ENCODE measurements at places on chromosomes 2 and 18.

- DNase-seq = no peak
These were observed 327.7 kb downstream of the TMX3 start for GRCh38 chr18:68387246-68387645.

GRCh38 chr18:30234755-30235154, 807.8 kb downstream of the DSC3 start:
- DNase-seq = no peak

DNA sequence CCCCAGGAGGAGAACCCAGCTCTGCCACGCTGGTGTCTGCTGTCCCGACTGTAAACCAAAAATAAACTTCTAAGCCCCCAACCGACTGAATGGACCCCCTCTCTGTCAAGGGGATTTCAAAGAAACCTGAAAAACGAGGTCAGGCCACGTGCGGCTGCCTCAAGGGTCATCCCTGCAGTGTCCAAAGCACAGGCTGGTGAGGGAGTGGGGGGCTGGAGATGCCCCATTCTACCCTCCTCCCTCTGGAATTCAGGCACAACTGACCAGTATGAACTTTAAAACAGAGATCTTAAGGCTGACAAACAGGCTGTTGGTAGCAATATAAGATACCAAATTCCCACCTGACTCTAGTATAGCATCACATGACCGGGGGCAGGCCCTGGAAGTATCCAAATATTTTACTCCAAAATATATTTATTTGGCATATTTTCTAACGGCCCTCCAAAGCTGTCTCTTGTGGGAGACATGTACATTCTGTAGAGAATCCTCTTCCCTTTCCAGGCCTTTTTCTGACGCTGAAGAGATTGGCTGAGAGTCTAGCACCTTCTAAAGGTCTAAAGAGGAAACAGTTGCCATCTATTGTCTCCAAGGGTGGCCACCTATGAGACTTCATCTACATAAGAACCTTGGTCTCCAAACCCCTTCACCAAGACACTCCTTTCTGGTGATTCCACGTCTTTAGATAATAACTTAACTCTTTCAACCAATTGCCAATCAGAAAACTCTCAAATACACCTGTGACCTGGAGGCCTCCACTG, 40.4 kb upstream of the CTDP1 start:
- no peak for DNase-seq

DNA sequence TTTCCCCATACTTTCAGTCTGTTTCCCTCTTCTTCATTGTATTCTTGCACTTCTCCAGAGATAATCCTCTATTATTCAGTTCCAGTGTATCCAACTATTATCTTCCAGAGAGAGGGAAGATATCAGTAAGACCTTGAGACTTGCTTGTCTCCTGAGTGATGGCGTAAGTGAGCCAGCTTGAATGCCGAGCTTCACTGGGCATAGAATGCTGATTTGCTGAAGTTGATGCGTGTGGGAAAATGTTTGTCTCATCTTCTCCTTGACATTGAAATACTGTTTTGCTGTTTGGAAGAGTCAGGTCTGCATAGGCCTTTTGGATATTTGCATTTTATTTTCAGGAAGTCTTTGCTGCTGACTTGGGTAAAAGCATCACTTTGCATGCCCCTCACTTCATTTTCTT, 41.1 kb upstream of the MGAT5 start:
- DNase-seq = no peak

DNA sequence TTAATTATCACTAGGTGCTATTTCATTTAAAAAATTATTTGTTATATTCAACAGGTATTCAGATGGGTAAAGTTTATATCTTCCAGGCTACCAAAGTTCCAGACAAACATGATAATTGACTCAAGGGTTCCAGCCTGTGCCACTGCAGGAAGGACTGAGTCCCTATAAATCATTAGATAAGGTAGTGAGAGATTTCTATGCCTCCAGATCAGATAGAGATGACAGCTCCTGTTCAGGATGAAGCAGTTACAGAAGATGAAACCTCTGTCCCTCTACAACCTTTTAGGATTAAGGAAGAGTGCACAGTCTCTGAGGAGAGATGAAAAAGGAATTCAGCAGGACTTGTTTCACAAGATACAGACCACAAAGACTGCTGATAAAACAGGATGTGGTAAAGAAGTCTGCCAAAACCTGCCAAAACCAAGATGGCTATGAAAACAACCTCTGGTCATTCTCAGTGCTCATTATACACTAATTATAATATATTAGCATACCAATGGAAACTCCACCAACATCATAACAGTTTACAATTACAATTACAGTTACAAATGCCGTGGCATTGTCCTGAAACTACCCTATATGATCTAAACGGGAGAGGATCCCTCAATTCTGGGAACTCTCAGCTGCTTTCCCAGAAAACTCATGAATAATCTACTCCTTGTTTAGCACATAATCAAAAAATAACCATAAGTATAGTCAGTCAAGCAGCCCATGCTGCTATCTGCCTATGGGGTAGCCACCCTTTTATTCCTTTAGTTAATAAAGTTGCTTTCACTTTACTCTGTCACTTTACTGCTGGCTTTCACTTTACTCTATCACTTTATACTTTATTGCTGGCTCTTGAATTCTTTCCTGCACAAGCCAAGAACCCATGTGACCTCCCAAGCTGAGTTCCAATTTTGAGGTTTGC, 288.5 kb downstream of the PDE11A start:
- DNase-seq = no peak

DNA sequence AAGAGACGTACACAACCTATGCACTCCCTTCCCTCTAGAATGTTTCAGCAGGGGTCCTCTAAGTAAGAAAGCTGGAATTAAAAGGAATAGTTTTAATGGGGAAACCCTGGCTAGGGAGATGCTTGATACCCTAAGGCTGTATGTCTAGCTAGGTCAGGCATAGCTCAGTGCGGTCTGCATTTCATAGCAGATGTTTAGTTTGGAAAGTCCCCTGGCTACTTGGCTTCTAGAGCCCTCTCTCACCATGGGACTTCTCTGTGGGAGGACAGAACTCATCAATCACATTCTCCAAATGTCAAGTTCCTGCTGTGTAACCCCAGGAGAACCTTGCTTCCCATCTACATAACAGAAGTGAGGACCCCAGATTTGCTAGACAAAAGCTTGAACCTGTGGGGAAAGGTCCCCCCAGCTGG, 24.1 kb upstream of the ANXA4 start:
- DNase-seq = no peak

GRCh38 chr2:19937004-19937403, 35.2 kb upstream of the TTC32 start:
- no peak for DNase-seq

DNA sequence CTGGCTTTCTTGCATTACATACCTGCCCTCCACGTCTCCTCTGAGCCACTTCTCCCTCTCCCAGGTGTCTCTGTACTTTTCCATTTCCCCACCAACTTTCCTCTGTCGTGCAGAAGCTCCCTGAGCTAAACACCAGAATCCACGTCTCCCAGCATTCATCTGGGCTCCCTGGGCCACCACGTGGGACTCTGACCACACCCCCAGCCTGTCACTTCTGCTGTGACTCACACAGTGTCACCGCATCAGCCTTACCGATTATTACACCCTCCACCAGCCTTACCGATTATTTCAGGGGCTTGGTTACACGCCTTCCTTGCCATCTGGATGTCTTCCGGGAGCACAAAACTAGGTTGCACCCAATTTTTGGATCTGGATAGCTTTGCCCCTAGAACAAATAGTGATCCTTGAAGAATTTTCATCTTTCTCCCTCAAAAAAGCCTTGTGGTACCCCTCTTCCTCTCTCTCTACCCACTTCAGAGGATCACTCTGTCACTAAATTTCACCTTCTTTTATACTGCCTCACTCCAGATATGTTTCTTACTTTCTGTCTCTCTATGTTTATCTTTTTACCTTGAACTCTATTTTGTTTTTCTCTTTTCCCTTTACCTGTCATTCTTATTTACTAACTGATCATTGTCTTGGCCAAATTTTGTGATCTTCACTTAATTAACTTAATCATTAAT, 136.9 kb upstream of the CAB39 start:
- no peak for DNase-seq

DNA sequence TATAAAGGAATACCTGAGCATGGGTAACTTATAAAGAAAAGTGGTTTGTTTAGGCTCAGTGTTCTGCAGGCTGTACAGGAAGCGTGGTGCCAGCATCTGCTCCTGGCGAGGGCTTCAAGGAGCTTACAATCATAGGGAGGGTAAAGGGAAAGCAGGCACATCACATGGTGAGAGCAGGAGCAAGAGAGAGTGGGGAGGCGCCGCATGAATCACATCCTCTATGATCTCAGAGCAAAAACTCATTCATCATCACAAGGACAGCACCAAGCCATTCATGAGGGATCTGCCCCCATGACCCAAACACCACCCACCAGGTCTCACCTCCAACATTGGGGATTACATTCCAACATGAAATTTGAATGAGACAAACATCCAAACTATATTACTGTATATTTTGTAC, 32.5 kb downstream of the R3HDM1 start:
- no peak for DNase-seq

DNA sequence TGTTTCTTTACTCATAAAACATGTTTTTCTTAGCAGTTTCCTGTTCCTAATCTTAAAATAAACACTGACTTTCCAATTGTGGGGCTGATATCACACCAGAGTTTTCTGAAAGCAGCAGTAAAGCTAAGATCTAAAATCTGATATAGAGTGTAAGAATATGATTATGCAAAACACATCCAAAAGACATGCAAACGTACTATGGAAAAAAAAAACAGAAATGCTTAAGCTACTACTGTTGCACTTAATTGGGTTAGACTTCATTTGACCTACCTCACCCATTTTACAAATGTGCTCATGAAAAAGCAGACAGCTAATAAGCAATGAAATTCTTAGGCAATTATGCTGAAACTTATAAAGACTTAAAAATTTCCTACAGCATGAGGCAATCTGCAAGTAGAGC, 10.5 kb downstream of the CYTIP start:
- no peak for DNase-seq

GRCh38 chr2:55718165-55719008, 24.7 kb upstream of the PNPT1 start:
- DNase-seq = peak; percentile 43

DNA sequence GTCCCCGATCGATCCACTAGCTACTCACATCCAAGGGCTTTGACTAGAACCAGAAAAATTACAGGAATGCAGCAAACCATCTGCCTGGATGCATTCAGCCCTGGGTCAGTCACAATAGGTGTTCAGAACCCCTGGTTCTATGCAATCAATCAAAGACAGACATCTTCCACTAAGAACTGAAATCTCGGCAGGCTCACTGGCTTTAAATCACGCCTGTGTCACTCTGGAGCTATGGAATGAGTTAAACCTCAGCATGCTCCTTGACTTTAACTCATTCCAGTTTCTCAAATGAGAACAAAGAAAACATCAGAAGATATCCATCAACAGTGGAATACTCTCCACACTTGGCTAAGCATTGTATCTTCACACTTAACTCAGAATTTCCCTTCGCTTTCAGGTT, 68.1 kb upstream of the SPTBN1 start:
- peak; percentile 26 for DNase-seq

GRCh38 chr2:12883906-12884305, 167.2 kb downstream of the TRIB2 start:
- no peak for DNase-seq

GRCh38 chr2:238103465-238104225, 3.5 kb downstream of the ESPNL start:
- DNase-seq = no peak

GRCh38 chr2:78839259-78839658, 186.2 kb upstream of the REG3G start:
- DNase-seq = no peak

DNA sequence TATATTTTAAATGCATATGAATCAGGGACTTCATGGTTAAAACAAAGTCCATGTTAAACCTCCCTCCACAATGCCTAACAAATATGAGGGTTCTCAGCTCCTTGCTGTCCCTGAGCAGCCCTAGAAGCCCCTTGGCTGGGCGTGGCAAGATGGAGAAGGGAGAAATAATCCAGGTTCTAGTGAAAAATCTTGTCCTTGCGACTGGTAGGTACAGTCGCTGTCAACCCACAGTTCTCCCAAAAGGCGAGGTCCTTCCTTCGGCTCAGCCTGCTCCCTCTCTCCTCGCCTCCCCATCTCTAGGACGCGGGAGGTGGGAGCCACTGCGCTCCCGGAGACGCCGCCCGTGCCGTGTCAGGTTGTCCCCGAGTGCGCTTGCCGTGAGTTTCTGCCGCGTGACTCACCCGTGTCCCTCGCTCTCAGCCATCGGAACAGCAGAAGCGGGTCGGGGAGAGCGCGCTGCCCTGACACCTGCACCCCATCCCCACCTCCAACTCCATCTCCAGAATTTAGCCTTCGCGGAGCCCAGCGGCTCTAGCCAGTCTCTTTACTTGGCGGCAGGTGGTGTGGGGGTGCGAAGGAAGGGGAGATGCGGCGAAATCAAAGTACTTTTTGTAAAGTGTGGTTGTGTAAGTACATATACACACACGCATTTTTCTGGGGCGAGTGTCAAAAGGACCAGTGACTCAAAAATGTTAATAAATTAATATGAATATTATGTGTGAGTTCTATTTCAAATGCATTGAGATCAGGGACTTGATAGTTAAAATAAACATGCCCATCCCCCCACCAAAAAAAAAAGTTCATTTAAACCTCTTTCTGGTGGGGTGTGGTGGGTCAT, 65.1 kb upstream of the TMEM17 start:
- no peak for DNase-seq

DNA sequence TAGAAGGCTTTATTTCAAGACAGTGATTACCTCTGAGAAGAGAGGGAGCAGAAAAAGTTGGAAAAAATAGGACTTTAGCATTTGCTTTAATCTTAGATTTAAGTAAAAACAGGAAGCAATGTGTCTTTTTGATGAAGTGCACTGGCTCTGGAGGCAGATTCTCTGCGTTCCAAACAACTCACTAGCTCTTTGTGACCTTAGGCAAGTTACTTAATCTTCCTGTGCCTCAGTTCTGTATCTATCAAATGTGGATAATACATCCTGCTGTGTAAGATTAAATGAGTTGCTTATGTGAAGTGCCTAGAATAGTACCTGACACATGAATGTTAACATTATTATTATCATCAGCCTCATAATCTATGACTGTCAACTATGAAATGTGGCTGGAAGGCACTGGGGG, 42.3 kb downstream of the RPRD1A start:
- DNase-seq = no peak

DNA sequence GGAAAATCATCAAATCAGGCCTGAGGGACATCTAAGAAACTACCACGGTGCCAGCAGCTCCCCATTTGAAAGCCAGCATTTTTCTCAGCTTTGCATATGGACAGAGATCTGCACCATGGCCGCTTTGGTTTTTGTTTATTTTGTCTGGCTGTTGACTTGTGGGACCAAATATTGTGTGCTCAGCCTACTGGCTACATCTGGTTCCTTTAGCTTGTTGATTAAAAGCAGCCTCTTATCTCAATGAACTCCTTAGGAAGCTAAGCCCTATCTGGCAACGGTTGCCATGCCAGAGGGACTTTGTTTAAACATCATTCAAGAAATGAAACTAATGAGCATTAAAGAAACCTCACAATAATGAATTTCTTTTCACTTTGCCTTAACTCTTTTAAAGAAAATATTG, 32.4 kb upstream of the CCDC150 start:
- DNase-seq = no peak

GRCh38 chr18:32049393-32050171, 31.0 kb downstream of the RNF125 start:
- DNase-seq = no peak
